Amniotic epithelial cell (primary cell): ENCODE measurements at places on chromosomes 12 and 14.

DNA sequence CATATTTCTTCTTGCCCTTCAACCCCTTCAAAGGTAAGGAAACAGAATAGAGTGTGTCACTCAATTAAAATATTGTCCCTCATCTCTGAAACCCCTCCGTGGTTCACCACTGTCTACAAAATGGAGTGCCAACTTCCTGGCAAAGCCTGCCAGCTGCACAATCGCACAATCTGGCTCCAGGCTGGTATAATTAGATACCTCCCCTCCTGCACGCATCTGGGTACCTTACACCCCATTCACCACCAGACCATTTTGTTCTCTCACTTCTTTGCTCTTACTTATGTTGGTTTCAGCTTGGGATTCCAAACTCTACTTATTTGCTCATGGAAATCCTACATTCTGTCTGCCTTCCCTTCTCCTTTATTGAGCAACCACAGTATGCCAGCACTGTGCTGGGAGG, 314.9 kb downstream of the NUAK1 start:
- DNase-seq, result no peak

- DNase-seq, result no peak
Observed at GRCh38 chr14:74242780-74243042, 3.5 kb downstream of the VSX2 start.

- peak; percentile 73 for DNase-seq
Observed at GRCh38 chr14:50941151-50941550, 3.1 kb downstream of the PYGL start.

- no peak for DNase-seq
Observed at GRCh38 chr14:24774187-24774915, 140.4 kb upstream of the GZMB start.
